ENCODE measurements at places on chromosomes 7 and 10.
A peak's percentile ranks its signal among the peaks of the same experiment; 100 is the strongest.

DNA sequence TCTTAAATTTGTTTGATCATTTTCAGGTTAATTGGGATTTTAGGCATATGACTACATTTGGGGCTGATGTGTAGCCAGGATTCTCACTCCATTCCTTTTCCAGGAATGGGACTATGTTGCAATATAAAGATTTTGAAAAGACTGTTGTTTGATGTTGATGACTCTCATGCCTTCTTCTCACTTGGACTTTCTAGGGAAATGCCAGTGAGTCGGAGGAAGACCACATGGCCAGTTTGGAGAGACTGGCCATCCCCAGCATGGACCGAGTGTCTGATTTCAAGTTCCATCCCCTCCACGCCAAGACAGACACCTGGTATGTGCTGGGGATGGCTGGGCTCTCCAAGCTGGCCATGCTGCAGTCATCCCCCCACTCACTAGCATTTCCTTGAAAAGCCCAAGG is 5.5 kb downstream of the IGFBP3 start:
- DNase-seq, result no peak

- no peak for DNase-seq
Measured at GRCh38 chr10:92760609-92761008, 70.9 kb downstream of the HHEX start.

DNA sequence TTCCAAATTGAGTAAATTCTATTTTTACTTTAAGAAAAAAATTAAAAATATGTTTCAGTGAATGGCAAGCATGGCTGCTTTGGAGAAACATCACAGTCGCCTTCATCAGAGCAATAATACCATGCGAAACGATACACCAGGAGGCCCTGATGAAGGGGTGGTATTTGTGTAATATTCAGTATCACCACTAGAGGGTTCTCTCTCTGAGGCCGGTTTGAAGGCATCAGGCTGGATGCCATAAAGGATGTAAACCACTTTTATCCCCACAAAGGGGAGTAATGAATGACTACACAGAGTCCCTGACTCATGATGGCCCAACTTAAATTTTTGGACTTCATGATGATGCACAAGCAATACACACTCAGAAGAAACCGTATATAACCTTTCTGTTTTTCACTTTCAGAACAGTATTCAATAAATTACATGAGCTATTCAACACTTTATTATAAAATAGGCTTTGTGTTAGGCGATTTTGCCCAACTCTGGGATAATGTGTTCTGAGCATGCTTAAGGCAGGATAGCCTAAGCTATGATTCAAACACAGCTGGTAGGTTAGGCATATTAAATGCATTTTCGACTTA is 95.5 kb downstream of the PPP1R17 start:
- no peak for DNase-seq

GRCh38 chr10:99560277-99561126 is 27.8 kb downstream of the NKX2-3 start:
- peak; percentile 11 for DNase-seq

DNA sequence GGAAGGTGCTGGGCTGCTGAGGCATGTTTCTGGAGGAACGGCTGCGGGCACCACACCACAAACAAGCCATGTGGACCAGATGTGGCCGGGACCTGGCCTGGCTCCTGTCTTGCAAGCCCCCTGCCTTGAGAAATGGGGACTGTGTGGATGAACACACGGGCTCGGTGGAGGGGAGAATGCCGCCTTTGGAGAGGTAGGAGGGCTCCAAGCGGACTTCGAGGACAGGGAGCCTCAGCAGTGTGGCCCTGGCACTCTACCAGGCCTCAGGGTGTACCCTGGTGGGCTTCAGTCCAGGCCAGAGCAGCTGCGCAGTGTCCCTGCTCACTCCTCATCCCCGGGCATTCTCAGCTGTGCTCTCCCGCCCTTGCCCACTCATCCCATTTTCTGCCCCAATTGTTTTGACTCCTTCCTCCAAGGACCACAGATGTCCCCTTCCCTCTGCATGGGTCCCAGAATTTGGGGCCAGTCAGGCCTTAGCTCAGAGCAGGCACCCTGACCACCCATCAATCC is 31.5 kb downstream of the PWWP2B start:
- no peak for DNase-seq

DNA sequence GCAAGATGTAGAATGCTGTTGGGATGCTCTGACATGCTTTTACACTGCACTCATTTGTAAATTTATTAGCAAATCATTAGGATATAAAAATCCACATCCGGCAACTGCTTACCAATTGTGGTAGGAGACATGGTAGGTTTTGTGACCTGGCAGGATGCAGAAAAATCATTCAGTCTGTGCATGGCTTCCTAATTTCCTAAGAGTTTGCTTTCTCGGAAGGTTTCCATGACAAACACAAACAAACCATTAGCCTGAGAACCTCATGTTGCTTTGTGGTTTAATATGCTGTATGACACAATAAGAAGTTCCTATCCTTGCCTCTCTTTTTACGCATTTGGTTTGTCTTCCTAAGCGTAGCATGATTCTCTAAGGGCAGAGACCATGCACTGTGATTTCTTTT is 14.7 kb upstream of the LMBR1 start:
- DNase-seq, result no peak

- DNase-seq, result no peak
Measured at GRCh38 chr10:129900825-129901224, 63.2 kb downstream of the EBF3 start.

- DNase-seq, result no peak
Measured at GRCh38 chr7:127239814-127240213, 12.9 kb downstream of the GRM8 start.

- no peak for DNase-seq
Measured at GRCh38 chr10:111872591-111872990, 311.0 kb downstream of the GPAM start.

GRCh38 chr7:105853931-105854419 is 22.4 kb downstream of the ATXN7L1 start:
- DNase-seq, result no peak

- DNase-seq, result no peak
Measured at GRCh38 chr7:14842523-14842922, 60.0 kb downstream of the DGKB start.

GRCh38 chr10:86062647-86063145 is 303.9 kb downstream of the GRID1 start:
- no peak for DNase-seq

DNA sequence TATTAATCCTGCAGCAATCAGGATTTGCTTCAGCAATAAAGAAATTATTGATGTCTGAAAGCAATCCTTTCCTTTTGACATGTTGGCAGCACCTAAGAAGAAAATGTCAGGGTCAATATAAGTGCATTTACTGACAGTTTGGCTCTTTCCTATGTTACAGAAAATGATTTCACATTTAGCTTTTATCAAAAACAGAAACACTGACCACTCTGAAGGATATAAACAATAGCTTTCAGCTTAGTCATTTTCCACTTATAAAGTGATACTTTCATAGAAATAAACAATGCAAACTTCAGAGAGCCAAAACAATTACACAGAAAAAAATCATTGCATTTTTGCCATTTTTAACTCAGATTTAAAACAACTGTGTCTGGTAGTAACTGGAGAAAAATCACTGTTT is 325.6 kb upstream of the KAT6B start:
- no peak for DNase-seq

GRCh38 chr10:103493362-103493915 is at the start of gene NEURL1:
Gene NEURL1, plus strand, starts transcription at chr10:103493705. Its CDS starts 683 bp downstream, at chr10:103494388.
- DNase-seq, result no peak

- no peak for DNase-seq
Measured at GRCh38 chr10:104472505-104472904, 118.9 kb downstream of the CFAP58 start.

DNA sequence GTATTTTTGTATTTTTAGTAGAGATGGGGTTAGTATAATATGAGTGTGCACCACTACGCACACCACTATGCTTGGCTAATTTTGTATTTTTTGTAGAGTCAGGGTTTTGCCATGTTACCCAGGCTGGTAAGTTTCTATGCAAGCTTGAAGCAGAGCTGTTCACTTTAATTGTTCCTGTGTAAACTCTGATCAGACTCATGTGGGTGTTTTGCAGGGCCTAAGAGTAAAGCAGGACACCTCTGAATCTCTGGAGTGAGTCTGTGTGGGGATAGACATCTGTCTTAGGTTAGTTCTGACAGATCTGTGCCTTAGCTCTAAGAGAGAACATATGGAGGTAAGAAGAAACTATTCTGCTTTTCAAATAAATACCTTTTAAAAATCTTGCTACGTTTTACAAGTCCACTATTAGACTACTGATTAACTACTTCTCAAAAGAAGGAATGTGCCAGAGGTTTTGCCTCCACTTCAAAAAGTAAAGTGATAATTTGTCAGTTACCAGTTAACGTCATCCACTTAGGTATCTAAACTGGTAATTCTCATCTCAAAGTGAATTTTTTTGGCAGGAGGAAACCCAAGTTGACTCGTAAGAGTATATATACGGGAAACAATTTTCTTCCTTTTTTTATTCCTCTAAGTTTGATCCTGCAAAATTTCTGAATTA is 1.1 kb downstream of the COL17A1 start:
- no peak for DNase-seq

GRCh38 chr10:60604342-60604741 is 173.9 kb upstream of the CDK1 start:
- no peak for DNase-seq

DNA sequence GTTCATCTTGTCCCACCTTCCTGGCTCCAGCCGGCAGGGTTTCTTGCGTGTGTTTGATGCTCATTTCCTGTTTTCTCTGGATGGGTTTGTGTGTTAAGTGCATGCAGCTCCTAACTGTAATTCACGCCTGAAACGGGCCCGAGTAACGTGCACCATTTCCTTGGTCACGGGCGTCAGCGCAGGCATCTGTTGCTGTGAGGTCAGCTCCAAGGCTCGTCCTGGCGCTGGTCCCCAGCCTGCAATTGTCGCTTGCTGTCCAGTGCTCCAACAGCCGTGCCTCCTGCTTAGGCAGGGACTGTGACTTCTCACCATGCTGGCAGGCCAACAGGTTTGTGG is 201.1 kb downstream of the GLRX3 start:
- DNase-seq, result no peak

DNA sequence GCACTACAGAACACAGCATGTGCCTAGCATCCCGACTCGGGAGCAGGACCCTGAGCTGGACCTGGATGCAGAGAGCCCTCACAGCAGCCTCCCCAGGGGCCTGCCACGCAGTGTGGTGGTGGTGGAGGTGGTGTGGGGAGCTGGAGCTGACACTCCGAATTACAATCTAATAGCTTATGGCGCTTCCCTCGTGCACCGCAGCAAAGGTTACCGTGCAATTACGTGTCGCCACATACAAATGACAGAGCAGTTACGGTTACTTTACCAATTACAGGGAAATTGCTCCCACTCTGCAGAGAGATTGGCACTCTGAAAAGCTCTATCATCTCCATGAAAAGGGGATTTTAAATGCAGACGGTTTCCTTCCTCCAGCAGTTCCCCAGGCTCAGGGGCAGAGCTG is 81.8 kb downstream of the PLXNA4 start:
- no peak for DNase-seq

DNA sequence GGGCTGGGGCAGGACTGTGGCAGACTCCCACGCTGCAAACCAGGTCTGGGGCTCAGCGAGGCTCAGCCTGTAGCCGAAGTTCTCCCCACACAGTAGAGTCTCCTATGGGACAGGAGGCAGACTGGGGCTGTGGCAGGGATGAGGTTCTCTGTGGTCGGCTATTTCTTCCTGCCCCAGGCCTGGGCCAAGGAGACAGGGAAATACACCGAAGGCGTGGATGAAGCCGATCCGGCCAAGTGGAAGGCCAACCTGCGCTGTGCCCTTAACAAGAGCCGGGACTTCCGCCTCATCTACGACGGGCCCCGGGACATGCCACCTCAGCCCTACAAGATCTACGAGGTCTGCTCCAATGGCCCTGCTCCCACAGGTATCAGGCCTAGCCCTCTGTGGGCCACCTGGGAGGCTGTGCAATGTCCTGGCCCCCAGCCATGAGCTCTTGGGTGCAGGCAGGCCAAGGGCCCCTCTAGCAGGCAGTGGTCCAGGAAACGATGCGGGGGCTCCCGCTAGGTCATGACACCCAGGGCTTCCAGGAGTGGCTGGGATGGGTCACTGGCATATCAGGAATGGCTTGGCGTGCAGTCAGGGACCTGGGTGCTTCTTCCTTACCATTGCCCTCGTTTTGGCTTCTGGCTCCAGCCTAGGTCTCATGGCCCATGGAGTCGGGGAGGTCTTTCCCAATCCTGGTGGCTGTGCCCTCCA is 8.1 kb downstream of the IRF5 start:
- no peak for DNase-seq

- DNase-seq, result no peak
Measured at GRCh38 chr10:8037941-8038894, 16.3 kb upstream of the GATA3 start.

DNA sequence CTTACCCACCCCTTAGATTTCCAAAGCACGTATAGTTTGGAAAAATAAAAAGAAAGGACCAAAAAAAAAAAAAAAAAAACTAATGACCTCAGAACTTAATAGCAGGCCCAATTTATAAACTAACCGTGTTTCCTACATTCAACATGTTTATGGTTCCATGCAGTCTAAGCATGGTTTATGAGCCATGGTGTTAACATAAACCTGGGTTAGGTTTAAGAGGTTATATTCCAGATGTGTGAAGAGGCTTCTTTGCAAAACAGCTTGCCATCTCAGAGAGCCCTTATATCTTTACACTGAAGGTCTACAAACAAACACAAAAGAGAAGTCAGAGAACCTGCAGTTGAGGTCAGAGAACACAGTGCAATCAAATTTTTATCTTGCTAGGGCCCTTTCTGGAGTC is 15.8 kb downstream of the TMEM254 start:
- DNase-seq, result no peak

- DNase-seq, result peak; percentile 27
Measured at GRCh38 chr10:95246582-95247051, 44.2 kb downstream of the PDLIM1 start.

DNA sequence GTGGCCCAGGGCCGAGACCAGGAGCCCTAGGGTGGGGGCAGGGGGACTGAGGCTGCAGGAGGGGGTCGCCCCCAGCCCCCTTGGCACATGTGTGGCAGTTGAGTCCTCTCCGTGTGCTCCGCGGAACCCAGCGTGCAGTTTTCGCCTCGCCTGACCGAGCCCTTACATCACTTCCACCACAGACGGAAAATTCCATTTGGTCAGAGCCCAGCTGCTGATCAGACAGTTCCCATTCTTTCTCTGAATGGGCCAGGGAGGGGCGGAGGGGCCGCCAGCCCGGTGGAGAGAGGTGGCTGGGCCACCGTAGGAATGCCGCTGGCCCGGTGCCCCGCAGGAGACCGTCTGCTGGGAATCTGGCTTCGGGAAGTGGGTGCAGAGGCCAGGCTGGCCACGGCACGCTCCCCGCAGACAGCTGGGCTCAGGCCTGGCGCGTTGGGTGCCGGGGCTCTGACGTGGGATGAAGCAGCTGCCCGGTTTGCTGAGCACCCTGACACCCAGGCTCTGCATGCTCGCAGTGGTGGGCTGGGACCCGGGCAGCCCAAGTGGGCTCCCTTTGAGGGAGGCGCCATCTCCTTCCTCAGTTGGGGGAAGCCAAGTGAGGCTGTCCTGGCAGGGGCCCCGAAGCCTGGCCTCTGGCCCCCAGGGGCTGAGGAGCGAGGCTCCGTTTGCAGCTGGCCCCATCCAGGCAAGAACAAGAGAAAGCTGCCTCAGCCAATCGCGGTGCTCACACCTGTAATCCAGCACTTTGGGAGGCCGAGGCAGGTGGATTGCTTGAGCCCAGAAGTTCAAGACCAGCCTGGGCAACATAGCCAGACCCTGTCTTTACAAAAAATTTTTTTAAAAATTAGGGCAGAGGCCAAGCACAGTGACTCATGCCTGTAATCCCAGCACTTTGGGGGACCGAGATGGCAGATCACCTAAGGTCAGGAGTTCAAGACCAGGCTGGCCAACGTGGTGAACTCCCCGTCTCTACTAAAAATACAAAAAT is 9.9 kb downstream of the TTYH3 start:
- DNase-seq, result no peak
